Heart right ventricle (tissue), 16 donors: ENCODE measurements at places on chromosomes 7 and 10. TPM values are rescaled to one million over a fixed set of nuclear protein-coding genes. Genes with fewer than 3 reads are reported as not detected.

DNA sequence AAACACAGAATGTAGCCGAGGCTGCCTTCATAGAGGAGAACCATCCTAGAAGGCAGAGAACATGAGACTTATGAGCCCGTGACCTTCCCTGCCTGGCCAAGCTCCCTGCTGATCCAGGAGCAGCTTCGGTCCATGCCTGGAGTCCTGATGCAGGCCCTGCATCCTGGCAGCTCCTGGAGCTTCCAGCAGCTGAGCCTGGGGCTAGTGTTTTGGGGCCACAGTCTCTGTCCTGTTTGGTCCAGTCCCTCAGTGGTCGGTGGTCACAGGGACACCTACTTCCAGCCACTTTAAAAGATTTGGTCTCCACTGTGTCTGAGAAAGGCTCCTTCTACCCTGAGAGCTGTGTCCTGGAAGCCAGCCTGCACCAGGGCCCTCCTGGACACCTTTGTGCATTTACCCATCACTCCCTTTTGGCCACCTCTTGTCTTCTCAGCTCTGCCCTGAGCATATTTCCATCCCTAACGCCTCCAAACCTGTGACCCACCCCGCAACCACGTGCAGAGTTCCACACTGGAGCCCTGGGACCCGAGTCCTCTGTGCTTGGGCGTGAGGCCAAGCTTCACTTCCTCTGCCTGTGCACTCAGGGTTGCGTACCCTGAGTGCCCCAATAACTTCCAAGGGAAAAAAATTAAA lies 315.2 kb upstream of the ZNF32 start:
- H3K36me3 ChIP-seq = no peaks in the 10 kb centered on the region
- H3K4me1 ChIP-seq = peaks cover 25% of the 10 kb centered on the region
- H3K27me3 ChIP-seq = no peaks in the 10 kb centered on the region
- no peak for DNase-seq
- peak overlapping the region; percentile 74 for H3K27ac ChIP-seq

GRCh38 chr10:1535301-1535965 lies 201.9 kb downstream of the ADARB2 start:
- no peak overlapping the region for H3K27ac ChIP-seq
- H3K27me3 ChIP-seq = no peaks in the 10 kb centered on the region
- H3K36me3 ChIP-seq = no peaks in the 10 kb centered on the region
- no peak overlapping the region for H3K4me3 ChIP-seq
- no peak for DNase-seq
- H3K4me1 ChIP-seq = no peaks in the 10 kb centered on the region

DNA sequence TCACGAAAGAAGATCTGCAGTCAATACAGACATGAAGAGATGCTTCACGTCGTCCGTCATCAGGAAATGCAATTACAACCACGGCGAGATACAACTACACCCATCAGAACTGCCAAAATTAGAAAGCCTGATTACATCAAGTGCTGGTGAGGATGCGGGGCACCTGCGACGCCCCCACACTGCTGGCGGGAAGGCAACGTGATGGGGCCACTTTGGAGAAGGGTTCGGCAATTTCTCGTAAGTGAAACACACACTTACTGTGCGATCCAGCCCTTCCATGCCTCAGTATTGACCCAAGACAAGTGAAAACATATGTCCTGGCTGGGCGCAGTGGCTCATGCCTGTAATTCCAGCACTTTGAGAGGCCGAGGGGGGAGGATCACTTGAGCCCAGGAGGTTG lies 25.8 kb upstream of the PDGFA start:
- no peak for DNase-seq
- H3K4me1 ChIP-seq = no peaks in the 10 kb centered on the region
- H3K36me3 ChIP-seq = no peaks in the 10 kb centered on the region
- H3K27me3 ChIP-seq = no peaks in the 10 kb centered on the region

Gene NXPH1
- total RNA-seq = not detected
